H54 (cell line): ENCODE measurements at places on chromosomes 13 and 19.
A peak's percentile ranks its signal among the peaks of the same experiment; 100 is the strongest.

- DNase-seq = no peak
These were observed 76.6 kb downstream of the ZMYM2 start for GRCh38 chr13:20035130-20035529.

GRCh38 chr19:17528610-17529009 is 17.2 kb downstream of the PGLS start:
- no peak for DNase-seq

DNA sequence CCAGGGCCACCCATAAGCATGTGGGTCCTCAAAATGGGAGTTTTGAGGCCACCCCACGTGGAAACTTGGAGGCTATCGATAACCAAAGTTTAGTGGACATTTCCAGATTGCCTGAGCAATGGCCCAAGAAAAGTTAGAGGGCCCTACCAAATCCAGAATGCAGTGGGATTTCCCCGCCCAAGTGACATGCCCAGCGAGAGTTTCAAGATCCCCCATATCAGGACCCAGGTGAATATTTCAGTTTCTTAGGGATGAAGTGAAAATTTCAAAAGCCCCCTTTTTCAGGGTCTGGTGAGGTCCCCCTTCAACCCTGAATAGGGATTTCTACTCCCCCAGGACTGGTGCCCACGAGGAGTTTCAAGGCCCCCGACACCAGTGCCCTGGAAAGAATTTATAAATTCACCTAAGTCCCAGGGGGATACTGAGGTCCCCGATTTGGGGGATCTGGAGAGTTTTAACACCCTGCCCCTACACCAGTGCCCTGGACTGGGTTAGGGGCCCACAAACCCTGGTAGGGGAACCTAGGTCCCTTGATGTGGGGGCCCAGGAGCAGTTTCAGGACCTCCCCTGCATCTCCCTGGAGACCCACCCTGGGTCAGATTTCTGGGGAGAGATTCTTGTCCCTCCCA is 695 bp downstream of the BST2 start:
- DNase-seq = peak; percentile 0

DNA sequence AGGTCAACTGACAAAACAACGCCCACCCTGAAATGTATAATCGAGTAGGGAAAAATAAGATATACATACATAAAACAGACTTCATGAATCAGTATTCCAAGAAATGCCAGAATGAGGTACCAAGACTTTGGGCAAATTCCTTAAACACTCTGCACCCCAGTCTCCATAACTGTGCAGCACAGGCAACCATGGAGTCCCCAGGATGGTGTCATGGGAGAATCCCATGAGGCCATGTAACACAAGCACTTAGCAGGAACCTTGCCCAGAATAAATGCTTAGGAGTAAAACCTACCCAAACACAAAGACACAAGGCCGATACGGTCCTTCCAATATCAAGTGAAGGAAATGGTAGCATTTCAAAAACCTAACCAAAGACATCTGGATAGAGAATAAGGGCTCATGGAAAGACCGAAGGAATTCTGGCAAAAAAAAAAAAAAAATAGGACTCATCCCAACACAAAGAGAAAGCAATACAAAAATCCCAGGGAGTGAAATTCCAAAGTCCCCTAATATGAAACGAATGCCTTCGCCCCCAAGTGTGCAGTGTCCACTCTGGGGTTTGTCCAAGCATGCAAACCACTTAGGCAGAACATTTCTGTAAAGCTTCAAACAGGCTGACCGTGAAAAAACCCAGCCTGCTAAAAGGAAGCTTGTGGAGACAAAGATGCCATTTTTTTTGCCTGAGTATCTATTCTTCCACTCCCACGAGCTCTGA is 11.1 kb downstream of the ZC3H4 start:
- no peak for DNase-seq

DNA sequence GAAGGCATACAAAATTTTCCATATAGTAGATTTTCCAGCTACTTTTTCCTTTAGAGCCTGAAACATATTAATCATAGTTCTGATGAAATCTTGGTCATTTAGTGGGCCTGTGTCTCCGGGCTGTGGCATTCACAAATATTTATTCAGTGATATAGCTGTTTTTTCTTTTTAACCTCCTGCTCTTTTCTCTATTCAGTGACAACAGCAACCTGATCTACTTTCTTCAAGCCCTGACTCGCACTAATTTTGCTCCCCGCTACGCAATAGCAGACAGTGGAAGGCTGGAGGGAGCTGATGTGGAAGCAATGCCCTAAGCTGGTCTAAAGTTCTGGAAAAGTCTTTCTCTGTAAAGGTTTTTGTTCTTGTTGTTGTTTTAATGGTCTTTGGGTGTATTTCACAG is 289.7 kb downstream of the SLITRK6 start:
- no peak for DNase-seq

DNA sequence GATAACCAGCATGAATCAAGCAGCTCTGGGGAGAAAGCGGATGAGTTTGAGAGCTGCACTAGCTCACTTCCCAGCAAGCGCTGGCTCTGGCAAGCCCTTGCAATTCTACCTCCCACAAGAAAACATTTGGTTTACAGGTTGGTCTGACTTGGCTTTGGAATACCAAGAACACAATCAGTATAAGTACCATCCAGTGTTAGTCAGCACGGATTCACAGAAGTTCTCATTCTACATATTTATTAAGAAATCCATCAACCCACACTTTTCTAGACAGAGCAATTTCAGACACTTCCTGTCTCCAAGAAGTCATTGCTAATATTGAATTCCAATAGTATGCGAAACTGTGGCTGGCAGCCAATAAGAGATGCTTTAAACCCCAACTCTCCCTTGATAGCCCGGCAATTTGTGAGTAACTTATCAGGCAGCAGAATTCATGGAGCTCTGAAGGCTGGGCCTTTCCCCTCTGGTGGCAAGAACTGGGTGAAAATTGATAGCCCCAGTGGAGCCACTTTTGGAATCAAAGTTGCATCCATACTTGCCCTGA is 59.4 kb upstream of the WASF3 start:
- DNase-seq = no peak

DNA sequence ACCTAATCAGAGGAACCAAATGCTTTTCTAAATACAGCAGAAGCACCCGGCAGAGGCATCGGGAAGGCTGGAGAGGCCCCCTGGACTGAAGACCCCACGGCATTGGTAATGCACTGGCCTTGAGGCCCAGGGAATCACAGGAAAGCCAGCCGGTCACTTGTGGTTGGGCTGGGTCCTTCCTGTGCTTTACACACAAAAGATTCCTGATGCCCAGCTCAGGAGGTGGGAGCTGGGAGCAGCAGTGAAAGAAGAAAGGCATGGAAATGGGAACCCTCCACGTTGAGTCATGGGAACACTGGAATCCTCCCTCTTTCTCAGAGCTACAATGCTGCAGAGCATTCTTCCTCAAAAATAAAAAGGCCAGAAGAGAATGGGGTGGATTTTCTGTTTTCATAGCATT is 126.4 kb downstream of the TNFRSF19 start:
- no peak for DNase-seq

DNA sequence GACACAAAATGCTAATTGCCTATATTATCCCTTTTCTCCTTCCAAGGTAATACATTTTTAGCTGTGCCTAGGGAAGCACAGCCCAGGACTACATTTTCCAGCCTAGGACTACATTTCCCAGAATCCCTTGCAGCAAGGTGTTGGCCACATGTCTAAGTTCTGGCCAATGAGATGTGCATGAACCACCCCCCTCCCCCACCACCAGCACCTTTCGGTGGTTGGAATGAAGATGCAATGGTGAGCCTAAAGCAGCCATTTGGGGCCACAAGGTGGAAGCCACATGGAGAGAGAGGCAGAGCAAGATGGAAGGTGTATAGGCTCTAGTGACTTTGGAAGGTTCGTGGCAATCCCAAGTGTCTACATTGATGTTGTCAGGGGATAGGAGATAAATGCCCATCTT is 16.2 kb downstream of the UNC13A start:
- DNase-seq = no peak

DNA sequence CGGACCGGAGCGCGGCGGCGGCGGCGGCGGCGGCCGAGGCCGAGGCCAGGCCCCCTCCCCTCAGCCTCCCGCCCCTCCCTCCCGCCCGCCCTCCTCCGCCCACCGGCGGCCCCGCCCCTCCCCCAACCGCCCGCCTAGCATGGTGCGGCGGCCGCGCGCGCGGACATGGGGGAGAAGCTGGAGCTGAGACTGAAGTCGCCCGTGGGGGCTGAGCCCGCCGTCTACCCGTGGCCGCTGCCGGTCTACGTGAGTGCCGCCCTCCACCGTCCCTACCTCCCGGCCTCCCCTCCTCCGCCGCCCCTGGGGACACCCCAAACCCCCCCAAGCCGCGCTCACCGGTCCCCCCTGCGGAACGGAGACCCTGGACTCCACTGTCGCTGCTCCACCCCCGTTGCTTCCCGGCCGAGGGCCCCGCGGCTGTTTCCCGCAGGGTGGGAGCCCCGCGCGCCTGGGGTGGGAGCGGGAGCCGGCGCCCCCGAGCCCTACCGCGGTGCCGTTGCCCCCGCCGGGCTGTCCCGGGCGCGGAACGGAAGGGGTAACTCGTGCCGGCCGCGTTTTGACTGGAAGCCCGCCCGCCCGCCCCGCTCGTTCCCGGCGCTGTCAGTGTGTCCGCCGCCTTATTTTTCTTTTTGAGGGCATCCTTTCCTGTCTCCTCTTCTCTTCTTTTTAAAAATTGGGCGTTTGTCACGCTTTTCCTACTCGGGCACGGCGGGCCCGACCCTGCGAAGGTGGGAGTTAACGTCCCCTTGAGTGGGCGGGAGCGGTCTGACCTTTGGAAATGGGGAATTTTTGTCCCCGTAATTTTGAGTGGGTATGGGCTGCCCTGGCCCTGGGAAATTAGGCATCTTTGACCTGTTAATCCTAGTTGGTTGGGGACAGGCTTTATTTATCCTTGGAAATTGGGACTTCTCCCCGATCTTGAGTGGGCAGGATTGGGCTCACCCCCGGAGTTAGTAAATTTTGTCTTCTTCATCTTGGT is 576 bp downstream of the DOT1L start:
- no peak for DNase-seq

GRCh38 chr19:30557927-30558557 is 185.9 kb downstream of the ZNF536 start:
- no peak for DNase-seq

DNA sequence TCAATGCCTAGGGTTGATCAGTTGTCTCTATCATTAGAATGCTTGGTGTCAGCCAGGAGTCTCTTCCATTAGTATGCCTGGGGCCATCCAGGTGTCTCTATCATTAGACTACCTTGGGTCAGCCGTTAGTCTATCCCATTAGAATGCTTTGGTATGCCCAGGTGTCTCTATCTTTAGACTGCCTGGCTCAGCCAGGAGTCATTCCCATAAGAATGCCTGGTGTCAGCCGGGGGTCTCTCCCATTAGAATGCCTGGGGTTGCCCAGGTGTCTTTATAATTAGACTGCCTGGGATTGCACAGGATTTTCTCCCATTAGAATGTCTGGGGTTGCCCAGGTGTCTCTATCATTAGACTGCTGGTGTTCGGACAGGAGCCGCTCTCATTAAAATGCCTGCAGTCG is 1442.9 kb downstream of the UQCRFS1 start:
- DNase-seq = no peak

GRCh38 chr13:98175043-98175442 is 2.0 kb downstream of the RNF113B start:
- DNase-seq = no peak

DNA sequence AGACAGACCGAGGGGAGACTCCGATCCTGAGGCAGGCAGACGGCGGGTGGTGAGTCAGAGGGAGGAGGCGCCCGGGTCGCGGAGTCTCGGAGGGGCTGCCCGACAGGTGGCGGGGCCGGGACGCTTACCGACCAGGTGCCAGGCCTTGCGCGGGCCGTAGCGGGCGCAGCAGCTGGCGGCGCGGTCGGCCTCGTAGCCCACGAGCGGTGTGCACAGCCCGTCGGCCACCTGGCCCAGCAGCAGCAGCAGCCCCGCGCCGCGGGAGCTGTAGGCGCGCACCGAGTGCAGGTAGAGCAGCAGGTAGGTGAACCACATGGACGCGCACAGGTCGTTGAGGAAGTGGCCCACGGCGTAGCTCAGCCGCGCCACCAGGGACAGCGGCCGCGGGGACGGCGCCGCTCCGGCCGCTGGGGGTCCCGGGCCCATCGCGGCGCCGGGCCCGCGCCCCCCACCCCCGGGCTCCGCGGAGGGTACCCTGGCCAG is 367 bp downstream of the MFSD12 start:
- no peak for DNase-seq

DNA sequence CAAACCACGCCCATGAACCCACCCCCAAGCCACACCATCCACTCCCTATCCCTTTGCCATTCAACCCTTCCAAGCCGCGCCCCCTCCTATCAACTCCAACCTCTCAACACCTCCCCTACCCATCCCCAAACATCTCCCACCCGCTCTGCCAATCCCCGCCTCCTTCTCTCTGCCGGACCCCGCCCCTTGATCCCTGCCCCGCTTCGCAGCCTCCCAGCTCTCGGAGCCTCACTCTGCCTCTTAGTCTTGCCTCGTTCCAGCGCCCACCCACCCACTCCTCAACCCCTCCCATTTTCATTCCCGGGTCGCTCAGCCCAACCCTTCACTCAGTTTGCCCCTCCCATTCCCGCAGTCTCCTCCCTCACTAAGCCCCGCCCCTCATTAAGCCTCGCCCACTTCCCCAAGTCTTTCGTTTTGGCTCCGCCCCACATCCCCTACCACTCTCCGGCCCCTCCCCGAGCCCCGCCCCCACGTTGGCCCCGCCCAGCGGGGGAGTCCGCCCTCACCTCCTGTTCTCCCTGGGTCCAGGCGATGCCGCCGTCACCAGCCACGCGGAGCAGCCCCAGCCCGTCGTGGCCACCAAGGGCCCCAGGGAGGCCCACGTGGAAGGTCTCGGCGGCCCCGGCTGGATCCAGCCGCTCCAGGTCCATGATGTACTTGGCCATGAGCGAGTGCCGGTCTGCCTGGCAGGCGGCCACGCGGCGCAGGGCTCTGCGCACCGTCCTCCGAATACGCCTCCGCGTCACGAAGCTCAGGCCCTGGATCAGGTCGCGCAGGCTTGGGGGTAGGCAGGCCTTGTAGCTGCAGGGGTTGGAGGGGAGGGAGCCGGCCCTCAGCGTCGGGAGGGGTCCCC is 5.7 kb downstream of the JAK3 start:
- peak; percentile 82 for DNase-seq
